DMS53 (cell line): ENCODE measurements at places on chromosomes 7 and 10.

GRCh38 chr7:130921391-130922180 is 187.6 kb upstream of the KLF14 start:
- peak; percentile 84 for DNase-seq

DNA sequence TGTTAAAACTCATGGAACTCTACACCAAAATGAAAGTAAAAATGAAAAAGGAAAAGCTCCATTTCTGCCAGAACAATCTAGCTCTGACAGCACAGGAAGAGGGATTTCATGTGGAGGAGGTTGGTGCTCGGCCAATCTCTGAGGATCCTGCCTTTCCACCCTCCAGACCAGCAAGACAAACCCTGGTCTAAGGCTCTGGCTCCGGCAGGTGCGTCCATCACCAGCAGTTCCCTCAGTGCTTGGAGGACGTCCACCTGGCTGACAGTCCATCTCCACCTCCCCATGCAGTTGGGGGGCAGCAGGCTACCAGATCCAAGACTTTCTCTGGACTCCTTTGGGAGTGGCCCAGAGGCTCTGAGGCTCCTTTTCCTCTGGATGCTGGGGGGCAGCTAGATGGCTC is 25.0 kb upstream of the LOXL4 start:
- no peak for DNase-seq

GRCh38 chr7:142745745-142746144 is 3.5 kb upstream of the PRSS1 start:
- DNase-seq: no peak

GRCh38 chr10:105291571-105291970 is 650.5 kb downstream of the SORCS3 start:
- DNase-seq: no peak

GRCh38 chr7:113394856-113395255 is 276.5 kb upstream of the SMIM30 start:
- DNase-seq: peak; percentile 14

DNA sequence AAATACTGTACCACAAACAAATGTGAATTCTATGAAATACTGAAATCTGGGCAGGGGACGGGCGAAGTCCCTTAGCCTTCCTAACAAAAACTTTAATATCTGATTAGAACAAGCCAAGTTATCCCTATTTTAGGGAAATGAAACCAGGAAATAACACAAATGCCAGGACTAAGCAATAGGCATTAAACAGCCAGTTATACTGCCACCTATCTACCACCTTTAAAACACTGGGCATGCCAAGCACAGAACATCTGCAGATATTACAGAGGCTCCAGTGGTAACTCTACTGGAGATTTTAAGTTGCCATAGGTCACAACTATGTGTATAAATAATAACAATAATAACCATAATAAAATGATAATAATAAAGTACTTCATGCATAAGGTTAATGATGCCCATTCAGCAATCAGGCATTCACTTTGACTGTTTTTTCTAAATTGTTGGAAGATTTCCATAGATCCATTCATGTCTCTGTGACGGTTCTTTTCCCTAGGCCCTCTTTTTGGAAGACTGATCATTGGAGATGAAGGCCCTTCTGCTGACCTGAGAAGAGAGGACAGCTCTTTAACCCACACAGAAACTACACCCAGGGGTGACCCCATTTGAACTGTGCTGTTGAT is 195.7 kb downstream of the CACNA2D1 start:
- peak; percentile 70 for DNase-seq

GRCh38 chr7:35755711-35756110 is 45.1 kb upstream of the SEPTIN7 start:
- no peak for DNase-seq

DNA sequence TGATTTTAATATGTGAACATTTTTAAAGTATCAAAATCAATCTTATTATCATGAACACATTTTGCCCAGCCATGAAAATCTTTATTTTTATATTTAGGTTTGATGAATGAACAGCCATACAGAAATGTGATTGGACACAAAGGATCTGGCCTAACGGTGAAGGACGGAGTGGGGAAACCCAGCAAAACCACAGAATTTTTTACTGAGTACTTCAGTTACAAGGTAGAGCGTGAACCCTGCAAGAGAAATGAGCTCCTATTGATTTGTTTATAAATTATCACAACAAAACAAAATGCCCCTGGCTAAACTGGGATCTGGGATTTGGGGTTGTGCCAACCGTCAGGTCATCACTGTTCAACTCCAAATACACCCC is 118.8 kb downstream of the JAZF1 start:
- DNase-seq: no peak

GRCh38 chr10:75935650-75936400 is 504.4 kb downstream of the LRMDA start:
- peak; percentile 4 for DNase-seq

DNA sequence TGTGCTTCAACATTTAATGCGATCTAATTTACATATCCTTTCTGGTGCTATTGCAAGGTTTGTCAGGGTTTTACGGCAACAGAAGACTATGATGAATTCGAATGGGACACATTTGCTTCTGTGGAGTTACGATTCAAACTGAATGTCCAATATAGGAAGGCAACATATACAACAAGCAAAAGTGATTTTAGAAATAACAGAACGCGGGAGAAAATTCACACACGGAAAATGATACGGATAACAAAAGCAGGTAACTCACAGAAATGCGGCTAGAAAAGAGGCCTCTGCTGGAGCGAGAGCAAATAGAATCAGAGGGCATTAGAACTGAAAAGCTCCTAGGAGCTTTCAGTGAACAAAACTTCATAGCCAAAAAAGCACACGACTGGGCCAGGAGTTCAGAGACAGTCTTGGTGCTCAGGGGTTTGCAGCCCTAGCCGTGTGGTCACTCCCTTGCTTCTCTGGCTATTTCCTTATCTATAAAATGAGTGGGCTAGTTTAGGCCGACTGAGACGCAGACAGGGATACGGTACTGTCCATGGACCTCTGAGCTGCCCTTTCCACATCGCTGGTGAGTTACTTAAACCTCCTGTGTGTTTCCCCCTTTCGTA is 557 bp upstream of the TAX1BP1 start:
- DNase-seq: peak; percentile 92

DNA sequence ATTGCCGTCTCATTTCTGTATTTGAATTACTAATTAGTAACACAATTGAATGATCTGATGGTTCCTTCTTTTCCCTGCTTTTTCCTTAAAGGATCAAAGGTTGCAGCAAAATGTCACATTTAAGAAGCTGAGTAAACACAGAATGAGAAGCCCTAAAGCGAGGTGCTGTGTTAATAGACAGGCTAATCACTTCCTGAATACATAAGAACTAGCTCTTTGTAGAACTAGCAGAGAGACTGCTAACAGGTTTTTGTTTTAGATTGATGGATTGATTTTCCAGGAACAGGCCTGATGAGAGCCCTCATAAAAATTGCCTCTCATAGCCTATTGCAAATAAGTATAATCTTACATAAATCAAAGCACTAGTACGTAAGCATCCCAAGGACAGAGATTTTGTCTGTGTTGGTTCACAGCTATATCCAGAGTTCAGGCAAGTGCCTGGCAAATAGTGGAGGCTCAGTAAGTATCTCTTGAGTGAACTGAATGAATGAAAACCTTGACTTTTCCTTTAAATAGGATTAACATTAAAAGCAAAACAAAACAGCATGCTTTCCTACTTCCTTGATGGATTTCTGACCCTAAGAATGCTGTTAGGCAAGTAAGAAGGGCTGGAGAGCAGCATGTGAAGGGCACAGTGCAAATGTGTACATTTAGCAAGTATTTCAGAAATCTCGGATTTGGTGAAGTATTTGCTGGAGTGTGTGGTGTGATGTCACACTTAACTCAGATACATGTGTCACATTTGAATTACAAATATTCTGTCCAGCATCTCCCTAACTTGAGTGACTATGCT is 3.3 kb downstream of the TMEM229A start:
- DNase-seq: peak; percentile 65

DNA sequence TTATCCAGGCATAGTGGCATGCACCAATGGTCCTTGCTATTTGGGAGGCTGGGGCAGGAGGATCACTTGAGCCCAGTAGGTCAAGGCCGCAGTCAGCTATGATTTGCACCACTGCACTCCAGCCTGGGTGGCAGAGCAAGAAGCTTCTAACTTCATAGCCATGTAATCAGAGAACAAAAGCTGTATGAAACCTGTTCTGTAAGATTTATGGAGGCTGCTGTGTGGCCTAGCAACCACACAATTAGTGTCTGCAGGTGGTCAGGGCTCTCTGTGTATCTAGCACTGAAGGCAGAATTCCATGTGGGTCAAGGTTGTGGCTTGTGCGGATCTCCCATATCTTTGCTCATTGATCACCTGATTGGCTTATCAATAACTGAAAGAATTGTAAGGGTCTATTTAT is 221.5 kb upstream of the FOXK1 start:
- DNase-seq: no peak

DNA sequence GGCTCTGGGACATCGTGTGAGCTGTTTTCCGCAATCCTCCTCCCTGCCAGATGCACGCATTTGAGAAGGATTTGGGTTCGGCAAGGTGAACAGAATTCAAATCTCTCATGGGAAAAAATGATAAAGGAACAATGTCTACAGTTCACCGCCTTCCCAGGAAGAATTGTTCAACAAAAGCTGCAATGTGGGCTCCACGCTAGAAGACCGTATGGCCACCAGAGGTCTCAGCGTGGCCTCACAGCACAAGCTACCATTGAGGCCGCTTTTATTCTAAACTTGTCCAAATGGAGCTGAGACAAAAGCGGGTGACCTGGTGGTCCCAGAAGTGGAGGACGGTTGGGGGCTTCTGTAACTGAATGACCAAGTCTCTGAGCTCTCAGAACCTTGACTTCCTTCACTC is 733.1 kb downstream of the PARD3 start:
- peak; percentile 10 for DNase-seq

DNA sequence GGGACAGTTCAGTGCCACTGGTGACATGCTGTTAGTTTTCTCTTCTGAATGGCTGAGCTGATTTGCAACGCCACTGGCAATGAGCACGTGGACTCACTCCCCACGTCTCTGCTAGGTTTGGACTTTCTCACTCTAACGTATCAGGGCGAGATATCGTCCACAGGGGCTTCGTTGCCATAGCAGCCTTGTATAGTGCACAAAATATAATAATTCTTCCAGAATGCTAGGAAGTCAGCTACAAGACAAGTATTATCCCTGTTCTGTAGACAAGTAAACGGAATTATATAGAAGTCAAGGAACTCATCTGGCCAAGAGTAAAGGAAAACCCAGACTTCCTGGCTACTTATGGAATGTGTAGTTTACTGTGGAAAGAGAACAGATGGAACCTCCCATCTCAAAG is 226.8 kb downstream of the ARHGAP21 start:
- no peak for DNase-seq

- peak; percentile 75 for DNase-seq
Observed at GRCh38 chr7:88546808-88547207, 212.7 kb upstream of the ZNF804B start.

DNA sequence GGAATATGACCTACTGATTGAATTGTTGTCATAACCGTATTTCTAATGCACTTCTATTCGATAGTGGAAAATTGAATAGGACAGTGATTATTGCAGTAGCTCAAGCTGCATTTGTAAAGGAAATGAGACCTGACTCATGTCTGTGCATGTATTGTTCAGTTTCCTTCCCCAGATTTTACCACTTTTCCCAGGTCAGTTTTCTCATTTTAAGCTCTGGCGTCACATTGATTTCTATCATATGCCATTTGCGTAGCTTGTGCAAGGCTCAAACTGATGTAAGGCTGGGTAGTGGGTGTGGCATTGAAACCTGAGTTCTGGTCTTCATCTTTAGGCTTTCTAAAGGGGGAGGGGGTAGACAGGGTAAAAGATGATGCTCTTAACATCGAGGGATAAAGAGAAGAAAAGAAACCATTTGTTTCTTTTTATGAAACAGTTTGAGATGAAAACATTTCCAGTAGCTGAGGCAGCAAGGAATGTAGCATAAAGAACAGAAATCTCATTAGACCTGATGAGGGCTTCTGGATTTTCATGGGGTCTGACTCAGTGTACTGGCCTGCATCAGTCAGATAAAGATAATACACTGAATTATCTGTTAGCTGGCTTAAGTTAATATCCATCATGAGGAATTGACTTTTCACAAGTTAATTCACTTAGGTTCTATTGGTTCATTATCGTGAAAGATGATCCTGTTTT is 182.3 kb upstream of the CDCA7L start:
- no peak for DNase-seq

DNA sequence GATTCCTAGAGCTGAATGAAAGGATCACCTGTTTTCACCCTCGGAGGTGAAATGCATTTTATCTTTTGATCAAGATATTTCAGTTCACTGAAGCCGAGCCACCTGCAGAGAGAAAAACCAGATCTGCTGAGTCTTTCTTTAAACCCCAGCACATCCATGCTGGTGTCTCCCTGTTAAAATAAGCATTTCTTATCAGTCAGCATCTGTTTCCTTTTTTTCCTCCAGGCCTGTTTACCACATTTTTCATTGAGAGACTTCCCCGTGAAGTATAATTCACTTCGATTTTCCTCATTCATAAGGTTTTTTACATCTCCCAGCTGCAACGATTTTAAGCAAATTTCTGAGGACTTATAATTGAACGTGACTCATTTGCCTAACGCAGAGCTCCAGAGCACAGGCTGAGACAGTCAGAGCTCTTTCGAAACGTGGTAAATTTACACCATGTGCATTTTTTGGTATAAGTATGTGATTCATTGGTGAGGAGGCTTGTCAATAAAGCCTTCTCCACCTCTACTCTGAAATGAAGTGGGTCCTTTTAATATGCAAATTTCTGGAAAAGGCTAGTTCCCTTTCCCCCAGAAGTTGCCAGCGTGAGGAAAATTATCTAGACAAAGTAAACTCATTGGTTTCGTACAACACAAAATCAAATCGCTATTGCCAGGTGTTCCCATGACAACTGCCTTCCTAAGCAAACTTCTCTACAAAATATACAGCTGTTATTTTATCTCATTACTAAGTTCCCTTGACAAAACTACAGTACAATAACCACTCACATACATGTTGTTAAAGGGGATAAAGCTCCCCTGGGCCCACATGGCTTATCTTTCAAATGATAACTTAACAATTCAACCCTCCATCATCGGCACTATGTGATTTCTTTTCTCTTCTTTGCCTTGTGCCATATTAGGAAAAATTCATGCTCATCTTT is 374.8 kb upstream of the AKR1E2 start:
- DNase-seq: no peak

- DNase-seq: peak; percentile 95
Observed at GRCh38 chr7:102306916-102307677, 20.4 kb downstream of the SH2B2 start.

DNA sequence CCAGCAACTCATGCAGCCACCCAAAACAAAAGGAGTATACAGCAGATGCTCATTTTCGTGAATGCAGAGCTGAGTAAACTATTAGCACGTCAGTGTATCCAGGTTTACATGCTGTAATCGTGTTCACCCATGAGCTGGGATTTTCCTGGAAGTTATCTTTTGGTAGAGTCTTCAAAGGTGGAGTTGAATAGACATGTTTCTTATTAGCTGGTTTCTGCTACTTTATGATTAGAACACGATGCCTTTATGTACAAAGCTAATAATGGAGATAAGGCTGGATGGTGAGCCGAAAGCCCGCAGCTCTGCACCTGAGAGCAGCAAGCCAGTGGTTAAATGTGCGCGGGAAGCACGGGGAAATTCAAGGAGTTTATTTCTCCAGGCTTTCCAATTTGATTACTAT is 123.8 kb downstream of the ADARB2 start:
- DNase-seq: no peak

- no peak for DNase-seq
Observed at GRCh38 chr10:56316603-56317002, 44.5 kb downstream of the ZWINT start.

- DNase-seq: no peak
Observed at GRCh38 chr7:90579181-90579688, 16.9 kb upstream of the CDK14 start.

GRCh38 chr7:29189743-29190201 is 4.8 kb upstream of the CHN2 start:
- DNase-seq: peak; percentile 97
